ENCODE measurements at places on chromosomes 13 and 19. TPM values are rescaled to one million over a fixed set of nuclear protein-coding genes. Genes with fewer than 3 reads are reported as not detected.

Gene SYT3
- polyA plus RNA-seq, result not detected

Gene MRI1
- polyA plus RNA-seq, result 66.5 TPM

Gene CYP2A6
- 0.38 TPM for polyA plus RNA-seq

Gene SIGLEC12
- polyA plus RNA-seq, result 0.75 TPM

Gene ZNF471
- polyA plus RNA-seq, result 2.8 TPM

Gene NHLRC3
- 5.4 TPM for polyA plus RNA-seq

Gene ADM5
- 0.63 TPM for polyA plus RNA-seq

Gene ZNF497
- 0.79 TPM for polyA plus RNA-seq

DNA sequence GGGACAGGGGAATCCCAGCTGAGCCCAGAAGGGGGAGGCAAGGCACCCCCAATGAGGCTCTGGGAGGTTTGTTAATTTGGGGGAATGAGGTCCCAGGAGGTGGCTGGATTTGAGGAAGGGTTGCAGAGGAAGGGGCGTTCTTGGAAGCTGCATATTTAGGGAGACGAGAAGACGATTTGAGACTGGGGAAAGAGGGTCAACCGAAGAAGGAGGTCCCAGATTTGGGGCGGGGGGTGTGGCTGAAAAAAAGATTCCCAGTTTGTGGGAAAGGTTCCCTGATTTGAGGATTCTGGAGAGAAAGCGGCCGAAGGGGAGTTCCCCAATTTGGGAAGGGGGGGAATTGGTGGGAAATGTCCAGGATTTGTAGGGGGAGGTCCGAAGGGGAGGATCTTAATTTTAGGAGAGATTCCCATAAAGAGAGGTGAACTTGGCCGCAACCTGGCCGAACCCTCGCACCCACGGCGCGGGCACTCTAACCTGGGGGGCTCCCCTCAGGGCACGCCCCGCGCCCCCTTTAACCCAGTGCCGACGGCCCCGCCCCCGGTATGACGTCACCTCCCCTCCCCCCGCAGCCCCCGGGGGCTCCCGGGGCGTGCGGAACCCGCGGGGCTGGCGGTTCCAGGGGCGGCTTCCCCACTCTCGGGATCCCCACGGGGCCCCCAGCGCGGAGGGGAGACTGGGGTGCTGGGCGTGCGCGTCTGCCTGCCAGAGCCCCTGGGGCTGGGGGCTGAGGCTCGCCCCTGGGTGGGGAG is 1.2 kb downstream of the PTPRS start:
- H3K36me3 ChIP-seq, result no peaks in the 10 kb centered on the region
- H3K27ac ChIP-seq, result no peak overlapping the region
- DNase-seq, result no peak
- H3K27me3 ChIP-seq, result no peaks in the 10 kb centered on the region
- H3K4me1 ChIP-seq, result no peaks in the 10 kb centered on the region

DNA sequence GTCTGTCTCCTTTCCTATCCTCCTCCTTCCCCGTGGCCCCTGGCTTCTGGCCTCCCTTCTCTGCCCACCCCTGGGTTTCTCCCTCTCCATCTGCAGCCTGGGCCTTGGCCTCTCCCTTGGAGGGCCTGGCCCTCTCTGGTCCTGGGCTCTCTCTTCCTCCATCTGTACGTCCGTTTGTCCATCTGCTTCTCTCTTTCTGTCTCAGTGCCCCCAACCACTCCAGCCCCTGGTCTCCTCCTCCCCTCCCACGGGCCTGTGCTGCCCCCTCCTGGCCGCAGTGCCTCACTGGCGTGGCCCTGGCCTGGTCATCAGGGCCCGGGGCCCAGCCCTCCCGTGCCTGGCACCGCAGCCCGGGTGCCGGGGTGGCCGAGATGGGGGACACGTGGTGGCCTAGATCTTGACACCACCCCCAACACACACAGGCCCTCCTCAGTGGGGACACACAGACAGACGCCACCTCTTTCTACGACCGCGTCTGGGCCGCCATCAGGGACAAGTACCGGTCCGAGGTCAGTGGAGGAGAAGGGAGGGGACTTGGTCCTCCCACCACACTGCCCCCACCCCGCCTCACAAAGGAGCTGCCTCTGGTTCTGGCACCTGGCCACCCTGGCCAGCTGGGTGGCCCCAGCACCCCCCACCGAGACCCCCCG is 11.3 kb downstream of the PRKCSH start:
- H3K36me3 ChIP-seq, result peaks cover 2% of the 10 kb centered on the region
- no peaks in the 10 kb centered on the region for H3K4me1 ChIP-seq
- H3K27me3 ChIP-seq, result no peaks in the 10 kb centered on the region
- no peak overlapping the region for H3K4me3 ChIP-seq

DNA sequence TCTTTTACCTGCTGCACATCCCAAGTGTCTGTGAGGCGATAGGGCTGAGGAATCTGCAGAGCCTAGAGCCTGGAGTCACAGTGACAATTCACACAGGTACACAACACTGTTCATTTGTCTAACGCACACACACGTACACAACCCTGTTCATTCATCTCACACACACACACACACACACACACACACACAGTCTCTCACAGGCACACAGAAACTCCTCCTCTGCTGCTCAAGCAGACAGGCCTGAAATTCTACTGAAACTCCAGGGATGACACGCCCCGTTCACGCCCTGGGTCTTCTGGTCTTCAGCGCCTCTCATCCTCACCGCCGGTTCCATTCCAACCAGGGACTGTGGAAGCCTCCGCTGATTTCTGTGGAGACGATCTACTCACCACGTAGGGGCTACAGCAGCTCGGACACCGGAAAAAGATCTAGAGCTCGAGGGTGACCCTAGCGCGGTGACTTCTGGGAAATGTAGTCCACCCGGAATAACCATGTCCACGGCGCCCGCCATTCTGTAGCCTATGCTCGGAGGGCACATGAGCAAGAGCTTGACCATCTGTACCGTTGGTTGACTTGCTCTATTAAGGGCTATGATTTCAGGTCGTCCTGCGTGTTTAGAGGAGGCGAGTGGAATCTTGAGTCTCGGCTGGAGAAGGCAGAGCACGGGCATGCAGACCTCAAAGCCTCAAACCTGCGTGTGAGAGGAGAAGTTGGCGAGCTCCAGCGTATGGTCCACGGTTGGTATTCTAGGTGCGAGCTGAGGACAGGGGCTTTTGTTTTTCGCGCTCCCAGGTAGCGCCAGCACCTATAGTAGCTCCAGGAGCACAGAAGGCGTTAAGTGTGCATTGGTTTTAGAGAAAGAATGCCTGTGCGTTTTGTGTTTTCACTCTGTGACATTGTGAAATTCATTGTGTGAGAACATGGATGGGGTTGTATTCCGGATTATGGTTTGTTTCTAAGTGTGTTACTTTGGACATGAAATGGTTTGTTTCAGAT is 33.4 kb downstream of the ZNF45 start:
- no peaks in the 10 kb centered on the region for H3K4me1 ChIP-seq
- peak; percentile 89 for DNase-seq
- no peaks in the 10 kb centered on the region for H3K27me3 ChIP-seq
- H3K4me3 ChIP-seq, result peak overlapping the region; percentile 11
- no peaks in the 10 kb centered on the region for H3K36me3 ChIP-seq
- no peak overlapping the region for H3K27ac ChIP-seq

GRCh38 chr13:106530980-106531481 is 4.4 kb downstream of the EFNB2 start:
- H3K27ac ChIP-seq, result peak overlapping the region; percentile 30
- no peaks in the 10 kb centered on the region for H3K36me3 ChIP-seq

GRCh38 chr13:113404366-113404722 is 40.4 kb upstream of the GRTP1 start:
- H3K4me3 ChIP-seq, result no peak overlapping the region
- no peak overlapping the region for H3K27ac ChIP-seq
- H3K27me3 ChIP-seq, result no peaks in the 10 kb centered on the region
- no peaks in the 10 kb centered on the region for H3K36me3 ChIP-seq

GRCh38 chr19:1080360-1081161 is 13.6 kb downstream of the ARHGAP45 start:
- no peak overlapping the region for H3K27ac ChIP-seq
- H3K27me3 ChIP-seq, result no peaks in the 10 kb centered on the region
- no peak overlapping the region for H3K4me3 ChIP-seq
- DNase-seq, result peak; percentile 73
- no peaks in the 10 kb centered on the region for H3K4me1 ChIP-seq

GRCh38 chr13:57073983-57074382 is 66.7 kb upstream of the PRR20A start:
- H3K4me1 ChIP-seq, result no peaks in the 10 kb centered on the region
- H3K4me3 ChIP-seq, result no peak overlapping the region
- no peaks in the 10 kb centered on the region for H3K36me3 ChIP-seq
- no peak overlapping the region for H3K27ac ChIP-seq
- DNase-seq, result no peak

- no peak overlapping the region for H3K4me3 ChIP-seq
- no peak overlapping the region for H3K27ac ChIP-seq
- no peaks in the 10 kb centered on the region for H3K4me1 ChIP-seq
- H3K36me3 ChIP-seq, result no peaks in the 10 kb centered on the region
- H3K27me3 ChIP-seq, result no peaks in the 10 kb centered on the region
- DNase-seq, result no peak
Observed at GRCh38 chr13:36454987-36455386, 22.7 kb downstream of the CCNA1 start.

DNA sequence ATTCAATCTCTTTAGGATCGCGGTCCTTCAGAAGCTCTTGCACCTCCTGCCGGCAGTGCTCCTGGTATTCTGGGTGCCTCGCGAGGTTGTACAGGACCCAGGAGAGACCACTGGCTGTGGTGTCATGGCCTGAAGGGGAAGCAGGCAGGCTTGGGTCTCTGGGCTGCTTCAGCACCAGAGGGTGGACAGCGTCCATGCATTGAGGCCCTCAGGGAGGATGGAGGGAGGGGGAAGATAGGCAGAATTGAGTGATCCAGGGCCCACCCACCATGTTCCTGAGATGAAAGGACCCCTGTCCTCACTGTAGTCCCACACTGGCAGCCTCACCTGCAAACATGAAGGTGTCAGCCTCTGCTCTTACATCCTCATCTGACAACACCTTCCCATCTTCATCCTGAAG is 17.9 kb upstream of the OR10H5 start:
- H3K4me1 ChIP-seq, result no peaks in the 10 kb centered on the region
- H3K4me3 ChIP-seq, result no peak overlapping the region
- H3K36me3 ChIP-seq, result no peaks in the 10 kb centered on the region
- no peak for DNase-seq
- H3K27me3 ChIP-seq, result no peaks in the 10 kb centered on the region

- no peaks in the 10 kb centered on the region for H3K27me3 ChIP-seq
- peaks cover 4% of the 10 kb centered on the region for H3K4me1 ChIP-seq
- no peak overlapping the region for H3K4me3 ChIP-seq
Observed at GRCh38 chr13:34001389-34001788, 183.4 kb downstream of the RFC3 start.

GRCh38 chr13:106455190-106455589 is 80.3 kb downstream of the EFNB2 start:
- H3K4me1 ChIP-seq, result peaks cover 3% of the 10 kb centered on the region
- no peaks in the 10 kb centered on the region for H3K27me3 ChIP-seq
- no peak for DNase-seq
- H3K27ac ChIP-seq, result no peak overlapping the region
- no peaks in the 10 kb centered on the region for H3K36me3 ChIP-seq
- no peak overlapping the region for H3K4me3 ChIP-seq

DNA sequence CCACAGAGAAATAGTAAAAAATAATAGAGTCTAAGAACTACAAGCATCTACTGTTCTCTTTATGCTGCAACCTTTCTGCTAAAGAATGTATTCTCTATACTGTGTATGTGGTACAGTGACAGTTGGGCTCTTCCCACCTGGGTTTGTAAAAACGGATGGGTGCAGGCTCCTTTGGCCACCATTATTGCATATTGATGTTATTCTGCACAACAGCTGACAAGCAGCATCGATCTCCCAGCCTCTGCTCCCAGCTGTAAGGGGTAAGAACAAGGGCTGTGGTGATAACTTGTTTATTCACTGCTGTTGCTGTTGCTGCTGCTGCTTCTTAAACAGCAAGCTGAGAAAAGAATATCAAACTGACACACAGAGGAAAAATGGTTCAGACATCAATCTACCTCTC is 56.1 kb downstream of the KCNRG start:
- no peaks in the 10 kb centered on the region for H3K36me3 ChIP-seq
- DNase-seq, result no peak
- peaks cover 2% of the 10 kb centered on the region for H3K4me1 ChIP-seq
- peak overlapping the region; percentile 82 for H3K27ac ChIP-seq
- H3K27me3 ChIP-seq, result no peaks in the 10 kb centered on the region
- peak overlapping the region; percentile 69 for H3K4me3 ChIP-seq

DNA sequence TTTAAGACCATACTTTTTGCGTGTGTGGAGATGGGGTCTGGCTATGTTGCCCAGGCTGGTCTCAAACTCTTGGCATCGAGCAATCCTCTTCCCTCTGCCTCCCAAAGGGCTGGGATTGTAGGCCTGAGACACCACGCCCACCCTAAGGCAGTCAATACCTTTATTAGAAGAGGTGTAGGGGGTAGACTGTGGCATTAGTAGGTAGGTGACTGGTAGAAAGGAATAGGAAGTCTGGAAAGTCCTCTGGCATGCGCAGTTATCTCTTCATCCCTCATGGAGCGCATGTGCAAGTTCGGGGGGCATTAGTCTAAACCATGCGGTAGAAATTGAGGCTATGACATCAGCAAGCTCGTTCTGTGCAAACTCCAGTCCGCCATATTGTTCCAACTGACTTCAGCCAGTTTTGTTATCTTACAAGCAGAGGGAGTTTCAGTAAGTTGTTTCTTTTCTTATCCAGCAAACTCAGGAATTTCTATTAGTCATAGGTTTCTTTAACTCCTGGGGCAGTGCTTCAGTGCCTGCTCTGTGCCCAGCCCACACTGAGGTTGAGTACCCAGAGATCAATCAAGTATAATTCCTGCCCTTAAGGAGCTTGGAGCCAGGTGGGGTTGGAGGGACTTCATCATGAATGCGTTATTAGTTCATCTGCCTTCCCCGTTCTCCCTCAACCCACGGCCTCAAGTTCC is 7.3 kb upstream of the RANBP3 start:
- H3K36me3 ChIP-seq, result no peaks in the 10 kb centered on the region
- DNase-seq, result no peak
- H3K27ac ChIP-seq, result peak overlapping the region; percentile 95
- H3K27me3 ChIP-seq, result no peaks in the 10 kb centered on the region
- no peaks in the 10 kb centered on the region for H3K4me1 ChIP-seq
- H3K4me3 ChIP-seq, result no peak overlapping the region

GRCh38 chr19:4059453-4059871 is 7.2 kb downstream of the ZBTB7A start:
- DNase-seq, result no peak
- no peaks in the 10 kb centered on the region for H3K27me3 ChIP-seq
- H3K27ac ChIP-seq, result peak overlapping the region; percentile 70
- H3K4me1 ChIP-seq, result no peaks in the 10 kb centered on the region

DNA sequence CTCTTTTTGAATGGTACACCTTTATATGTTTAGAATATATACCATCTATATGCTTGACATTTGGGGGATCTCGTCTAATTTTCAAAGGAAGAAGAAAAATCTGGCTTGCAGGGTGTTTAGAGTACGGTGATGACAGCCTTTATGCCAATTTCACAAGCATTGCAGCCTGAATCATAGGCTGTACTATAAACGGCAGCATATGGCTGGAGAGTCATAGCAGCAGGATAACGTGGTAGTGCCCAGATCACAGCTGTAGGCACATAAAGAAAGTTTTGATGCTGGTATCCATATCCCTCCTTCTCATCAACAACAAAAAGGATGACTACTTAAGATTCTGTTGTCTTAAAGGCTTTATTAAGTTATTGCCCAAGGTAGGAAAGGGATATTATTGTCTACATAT is 253.0 kb downstream of the PCDH9 start:
- H3K27ac ChIP-seq, result no peak overlapping the region
- no peaks in the 10 kb centered on the region for H3K27me3 ChIP-seq
- no peak overlapping the region for H3K4me3 ChIP-seq
- DNase-seq, result no peak
- H3K36me3 ChIP-seq, result no peaks in the 10 kb centered on the region
- H3K4me1 ChIP-seq, result no peaks in the 10 kb centered on the region

Data from aorta (tissue), 5 donors.